ENCODE measurements at places on chromosomes 1 and 21.

- DNase-seq, result no peak
Measured at GRCh38 chr1:208252836-208253576, 8.8 kb upstream of the PLXNA2 start.

DNA sequence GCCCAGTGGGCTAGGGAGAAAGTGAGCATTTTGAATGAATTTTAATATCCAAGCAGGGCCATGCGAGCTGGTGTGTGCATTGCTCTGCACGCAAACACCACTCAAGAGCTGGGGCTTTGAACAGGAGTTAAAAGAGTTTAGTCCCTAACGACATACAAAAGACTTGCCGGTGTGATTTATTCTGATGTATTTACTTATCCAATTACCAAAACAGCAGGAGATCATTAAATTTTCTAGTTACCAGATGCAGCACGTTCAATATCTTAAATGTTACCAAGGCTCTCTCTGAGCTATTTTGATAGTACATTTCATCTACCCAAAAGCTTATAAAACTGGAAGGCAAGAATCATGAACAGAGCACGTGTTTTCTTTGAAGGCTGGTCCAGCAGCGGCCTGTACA is 30.0 kb upstream of the DMRTA2 start:
- no peak for DNase-seq

DNA sequence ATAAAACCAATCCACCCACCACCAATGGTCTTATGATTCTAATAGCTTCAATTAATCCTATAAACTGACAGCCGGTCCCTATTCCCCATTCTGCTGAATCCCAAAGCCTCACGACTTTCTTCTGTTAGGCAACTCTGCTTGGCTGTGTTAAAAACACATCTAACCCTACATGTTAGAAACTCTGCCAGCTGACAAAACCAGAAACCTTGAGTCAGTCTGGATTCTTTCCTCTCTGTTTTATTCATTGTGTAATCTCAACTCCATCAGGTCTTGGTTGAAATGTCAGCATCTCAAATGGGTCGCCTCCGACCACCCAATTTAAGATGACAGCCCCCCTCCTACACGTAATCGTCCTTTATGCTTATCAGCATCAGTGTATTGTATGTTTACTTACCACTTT is 312.1 kb downstream of the DISC1 start:
- DNase-seq, result no peak

DNA sequence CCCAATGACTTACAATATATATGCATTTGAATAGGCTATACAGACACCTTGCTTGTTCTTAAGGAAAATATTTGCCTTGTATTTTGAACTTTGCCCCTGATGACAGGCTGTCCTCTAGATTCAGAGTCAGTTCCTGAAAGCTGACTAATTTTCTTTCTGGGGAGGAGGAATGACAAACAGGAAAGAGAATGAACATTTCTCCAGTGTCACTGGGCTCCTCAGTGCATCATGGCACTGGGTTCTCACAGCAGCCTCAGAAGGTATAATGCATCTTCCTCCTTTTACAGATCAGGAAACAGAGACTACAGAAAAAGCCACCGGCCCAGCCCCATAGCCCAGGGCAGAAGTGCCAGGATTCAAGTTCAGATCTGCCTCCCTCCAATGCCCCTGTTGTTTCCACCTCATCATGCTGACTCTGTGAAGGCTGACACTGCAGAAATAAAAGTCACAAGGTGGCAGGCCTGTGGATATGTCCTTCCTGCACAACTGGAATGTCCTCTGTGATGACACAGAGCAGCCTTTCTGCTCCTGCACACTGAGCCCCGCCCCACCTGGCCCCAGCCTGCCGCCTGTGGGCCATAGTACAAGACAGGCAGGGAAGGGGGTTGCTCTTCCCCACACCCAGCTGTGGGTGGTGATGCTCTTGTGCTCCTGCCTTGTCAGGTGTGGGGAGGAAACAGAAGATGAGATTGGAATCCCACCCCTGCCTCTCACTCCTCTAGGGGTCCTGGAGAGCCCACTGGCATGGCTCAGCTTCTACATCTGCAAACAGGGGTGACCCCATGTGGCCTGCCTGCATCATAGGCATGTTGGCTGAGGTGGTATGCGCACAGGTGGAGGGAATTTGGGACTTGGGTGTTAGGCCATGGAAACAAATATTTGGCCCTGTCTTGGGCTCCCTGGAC is 6.4 kb downstream of the TTC22 start:
- no peak for DNase-seq

DNA sequence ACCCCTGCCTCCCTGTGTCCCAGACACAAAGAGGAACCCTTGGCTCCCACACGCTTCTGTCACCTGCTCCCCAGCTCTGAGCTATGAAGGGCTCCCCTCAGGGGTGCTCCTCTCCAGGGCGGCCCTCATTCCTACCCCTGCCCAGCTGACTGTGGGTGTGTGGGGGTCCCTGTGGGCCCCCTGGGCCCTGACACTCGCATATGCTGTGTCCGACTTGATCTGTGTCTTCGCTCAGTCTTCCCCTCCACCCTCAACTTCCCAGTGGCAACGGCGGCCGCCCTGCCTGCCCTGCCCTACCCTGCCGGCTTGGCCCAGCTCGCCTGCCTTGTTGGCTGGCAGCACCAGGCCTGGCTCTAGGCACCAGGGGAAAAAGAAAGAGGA is 1.2 kb downstream of the KCNQ4 start:
- no peak for DNase-seq

DNA sequence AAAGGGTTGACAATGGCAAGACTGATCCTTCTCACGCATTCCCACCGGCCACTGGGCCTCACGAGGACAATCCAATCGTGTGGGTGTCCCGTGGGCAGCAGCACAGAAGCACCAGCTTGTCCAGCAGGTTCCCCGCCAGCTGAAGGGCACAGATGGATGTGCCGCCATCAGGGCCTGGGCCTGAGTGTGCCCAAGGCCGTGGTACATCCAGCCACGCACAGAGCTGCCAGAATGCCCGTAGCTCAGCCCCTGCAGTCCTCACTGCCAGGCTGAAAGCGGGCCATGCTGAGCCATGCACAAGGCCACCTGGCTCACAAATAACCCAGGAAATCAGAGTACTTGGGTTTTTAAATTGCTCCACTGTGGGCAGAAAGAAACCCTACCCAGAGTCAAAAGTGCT is 7.0 kb downstream of the NPHP4 start:
- DNase-seq, result no peak

Data from naive thymus-derived CD4-positive, alpha-beta T cell (primary cell).